ENCODE measurements at places on chromosomes 7 and 10. TPM values are rescaled to one million over a fixed set of nuclear protein-coding genes. Genes with fewer than 3 reads are reported as not detected.

GRCh38 chr10:66927971-66928770 lies 2.3 kb downstream of the LRRTM3 start:
- DNase-seq: peak; percentile 49

GRCh38 chr10:122461367-122461728 lies at the start of gene HTRA1:
TSS of gene HTRA1 (plus strand) at chr10:122461553. CDS start at chr10:122461653, 100 bp downstream.
- DNase-seq: peak; percentile 92

- no peak for DNase-seq
Observed at GRCh38 chr7:155274633-155275355, 22.9 kb upstream of the INSIG1 start.

GRCh38 chr10:116215651-116216050 lies 57.4 kb downstream of the GFRA1 start:
- no peak for DNase-seq

DNA sequence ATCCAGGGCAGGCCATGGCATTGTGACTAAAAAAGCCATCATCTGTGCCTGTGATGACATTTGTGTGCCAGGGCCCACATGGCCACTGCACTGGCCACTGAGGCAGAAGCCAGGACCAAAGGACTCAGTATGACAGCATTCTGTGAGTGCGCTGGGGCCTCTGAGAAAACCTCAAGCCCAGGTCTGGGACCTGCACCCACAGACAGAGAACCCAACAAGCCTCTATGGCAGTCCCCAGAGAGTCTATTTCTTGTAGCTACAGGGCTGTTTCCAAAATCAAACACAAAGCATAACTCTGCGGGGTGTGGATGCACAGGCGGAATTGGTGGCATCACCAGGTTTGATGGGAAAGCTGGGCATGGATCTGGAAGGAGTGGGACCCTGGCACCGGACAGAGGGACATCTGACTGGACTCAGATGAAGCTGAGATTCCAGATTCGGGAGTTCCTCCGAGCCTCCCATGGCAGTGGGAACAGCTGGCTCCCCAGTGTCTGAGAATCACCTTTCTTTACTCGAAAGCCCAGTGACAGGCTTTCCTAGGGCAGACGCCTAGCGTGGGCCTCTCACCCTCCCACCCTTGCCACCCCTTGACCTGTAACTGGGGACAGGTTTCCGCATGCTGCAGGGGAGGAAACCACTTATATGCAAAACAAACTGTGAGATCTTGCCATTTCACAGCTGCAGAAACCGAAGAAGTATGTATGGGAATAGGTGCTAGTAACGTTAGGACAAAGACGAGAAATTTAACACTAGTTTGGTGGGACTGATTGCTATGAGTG lies 70.6 kb upstream of the RHEB start:
- DNase-seq: no peak

- DNase-seq: no peak
Observed at GRCh38 chr7:122743211-122743610, 40.5 kb upstream of the RNF148 start.

GRCh38 chr10:104045151-104046089 lies 40.3 kb downstream of the COL17A1 start:
- no peak for DNase-seq

- DNase-seq: no peak
Observed at GRCh38 chr10:14468023-14468441, 137.3 kb upstream of the FRMD4A start.

GRCh38 chr7:151381098-151381347 lies 28.8 kb downstream of the WDR86 start:
- DNase-seq: no peak

GRCh38 chr10:80909254-80909653 lies 371.6 kb downstream of the SH2D4B start:
- DNase-seq: no peak

HOXA4 gene
- 2.6 TPM for total RNA-seq

TOMM7 gene
- 228 TPM for total RNA-seq

OR6V1 gene
- not detected for total RNA-seq

TMEM176B gene
- total RNA-seq: 47.4 TPM

NPSR1 gene
- total RNA-seq: not detected

ABCB1 gene
- 5.7 TPM for total RNA-seq

LRGUK gene
- total RNA-seq: 0.33 TPM

LBX1 gene
- not detected for total RNA-seq

CCL24 gene
- not detected for total RNA-seq

Data from sigmoid colon (tissue), 7 donors.